ENCODE measurements at places on chromosomes 11 and 22.

- DNase-seq: no peak
These were observed 3.1 kb upstream of the CALCA start for GRCh38 chr11:14975252-14975587.

- DNase-seq: no peak
These were observed 20.1 kb downstream of the OOSP3 start for GRCh38 chr11:59898650-59899049.

- no peak for DNase-seq
These were observed 30.7 kb downstream of the TOM1 start for GRCh38 chr22:35330258-35330861.

DNA sequence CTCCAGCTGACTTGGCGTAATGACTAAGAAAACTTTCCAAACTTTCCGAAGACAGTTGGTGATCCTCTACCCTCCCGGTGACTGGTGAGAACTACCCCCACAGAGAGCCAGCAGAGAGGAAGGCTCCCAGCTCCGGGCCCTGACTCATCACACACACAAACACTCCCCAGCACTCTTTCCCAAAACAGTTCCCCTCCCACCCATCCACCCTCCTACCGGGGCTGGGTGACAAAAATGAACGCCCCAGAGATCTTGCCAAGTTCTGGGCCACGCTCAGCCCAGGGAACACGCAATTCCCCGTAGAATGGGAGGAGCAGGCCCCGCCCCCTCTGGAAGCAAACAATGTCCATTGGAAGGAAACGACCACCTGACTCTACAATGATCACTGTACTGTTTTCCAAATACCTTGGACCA, 21.3 kb upstream of the JAM3 start:
- no peak for DNase-seq

GRCh38 chr22:43110444-43110926, at the start of gene BIK:
Gene BIK (plus strand): TSS chr22:43110750. CDS start chr22:43124023, 13,273 bp downstream.
- no peak for DNase-seq

DNA sequence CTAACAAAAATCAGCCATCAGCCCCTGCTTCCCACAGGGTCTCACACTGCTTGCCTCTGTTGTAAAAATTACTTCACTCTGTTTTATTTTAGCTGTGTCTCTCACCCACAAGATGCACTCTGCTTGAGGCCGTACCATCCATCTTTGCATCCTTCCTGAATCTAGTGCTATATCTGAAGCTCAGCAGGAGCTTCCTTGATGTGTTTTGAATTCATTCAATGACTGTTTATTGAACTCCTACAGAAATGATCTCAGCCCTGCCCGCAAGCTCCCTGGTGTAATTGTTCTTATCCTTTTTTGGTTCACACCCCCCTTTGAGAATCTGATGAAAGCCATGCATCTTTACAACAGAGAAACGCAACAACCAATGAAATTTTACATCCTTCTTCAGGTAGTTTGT, 310.2 kb upstream of the ZC3H12C start:
- no peak for DNase-seq

DNA sequence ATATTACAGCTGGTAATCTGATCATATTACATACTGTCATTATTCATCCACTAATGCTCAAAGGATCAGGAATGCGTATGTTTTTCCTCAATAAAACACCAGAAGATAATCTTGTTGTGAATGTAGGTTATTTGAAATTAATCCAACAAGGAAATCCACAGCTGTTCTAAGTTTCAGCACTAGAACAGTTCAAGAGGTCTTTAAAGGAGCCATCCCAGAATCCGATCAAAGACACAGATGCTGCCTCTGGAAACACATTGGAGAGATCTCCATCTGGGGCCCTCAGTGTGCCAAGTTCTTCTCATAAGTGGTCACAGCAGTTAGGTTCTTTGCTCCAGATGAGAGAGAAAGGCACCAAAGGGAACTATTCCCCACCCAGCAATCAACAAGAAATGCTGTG, 1955.1 kb upstream of the RAG2 start:
- DNase-seq: no peak

- no peak for DNase-seq
These were observed 206.2 kb upstream of the MTMR2 start for GRCh38 chr11:96130061-96130620.

- no peak for DNase-seq
These were observed 8.6 kb downstream of the ARAP1 start for GRCh38 chr11:72743321-72744221.

- DNase-seq: no peak
These were observed 1.1 kb upstream of the KRTAP5-7 start for GRCh38 chr11:71525938-71526495.

DNA sequence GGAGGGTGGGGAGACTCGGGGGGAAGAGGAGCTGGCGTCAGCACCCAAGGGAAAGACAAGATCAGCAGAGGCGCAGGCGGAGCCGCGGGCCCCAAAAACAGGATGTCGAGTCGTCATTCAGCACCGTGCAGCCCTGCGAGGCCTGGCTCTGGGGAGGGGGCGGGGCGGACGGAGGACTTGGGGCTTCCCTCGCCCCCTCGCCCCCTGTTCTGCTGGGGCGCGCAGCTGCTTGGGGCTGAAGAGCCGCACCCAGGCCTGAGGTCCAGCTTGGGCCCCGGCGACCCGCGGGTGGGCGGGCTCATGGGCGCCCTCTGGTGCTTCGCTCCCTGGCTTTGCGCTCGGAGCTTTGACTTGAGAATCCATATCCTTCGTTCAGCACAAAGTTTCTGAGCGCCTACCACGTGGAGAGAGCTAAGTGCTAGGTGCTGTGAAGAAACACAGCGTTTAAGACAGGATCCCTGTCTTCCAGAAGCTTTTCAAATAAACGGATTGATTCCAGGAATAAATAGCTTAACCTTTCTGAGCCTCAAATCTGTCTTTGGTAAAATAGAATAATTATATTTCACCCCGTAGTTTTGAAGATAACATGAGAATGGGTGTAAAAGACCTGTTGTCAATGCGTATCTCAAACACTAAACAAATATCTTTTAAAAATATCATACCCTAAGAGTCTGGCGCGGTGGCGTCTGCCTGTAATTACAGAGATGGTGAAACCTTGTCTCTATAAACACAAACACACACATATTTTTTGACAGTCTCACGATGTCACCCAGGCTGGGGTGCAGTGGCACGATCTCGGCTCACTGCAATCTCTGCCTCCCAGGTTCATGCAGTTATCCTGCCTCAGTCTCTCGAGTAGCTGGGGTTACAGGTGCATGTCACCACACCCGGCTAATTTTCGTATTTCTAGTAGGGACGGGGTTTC, 929 bp upstream of the RHOG start:
- no peak for DNase-seq

GRCh38 chr11:60389279-60389910, 6.9 kb upstream of the MS4A14 start:
- DNase-seq: no peak

DNA sequence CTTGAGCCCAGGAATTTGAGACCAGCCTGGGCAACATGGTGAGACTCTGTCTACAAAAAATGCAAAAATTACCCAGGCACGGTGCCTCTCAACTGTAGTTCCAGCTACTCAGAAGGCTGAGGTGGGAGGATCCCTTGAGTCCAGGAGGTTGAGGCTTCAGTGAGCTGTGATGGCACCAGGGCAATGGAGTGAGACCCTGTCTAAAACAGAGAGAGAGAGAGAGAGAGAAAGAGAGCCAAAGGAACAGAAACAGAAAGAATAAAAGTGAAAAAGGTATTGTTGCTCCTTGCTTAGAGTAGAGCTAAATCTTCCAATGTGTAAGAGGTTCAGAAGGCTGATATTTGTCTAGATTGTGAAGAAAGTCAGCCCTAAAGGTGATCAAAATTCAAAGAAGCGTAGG, 8.9 kb upstream of the ETS1 start:
- no peak for DNase-seq

DNA sequence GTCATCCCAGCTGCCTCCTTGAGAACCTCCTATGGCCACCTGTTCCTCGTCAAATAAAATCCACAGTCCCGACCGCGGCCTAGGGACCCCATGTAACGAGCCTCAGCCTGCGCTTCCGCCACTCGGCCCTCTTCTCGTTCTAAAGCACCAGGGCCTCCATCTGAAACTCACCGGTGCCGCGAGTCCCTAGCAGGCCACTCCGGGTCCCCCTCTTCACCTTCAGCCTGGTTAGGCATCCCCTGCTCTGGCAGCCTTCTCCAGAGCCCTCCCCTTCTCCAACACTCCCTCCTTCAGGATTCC, 2.4 kb upstream of the SSTR3 start:
- no peak for DNase-seq

- DNase-seq: no peak
These were observed 58.8 kb downstream of the MCM5 start for GRCh38 chr22:35458547-35459422.

DNA sequence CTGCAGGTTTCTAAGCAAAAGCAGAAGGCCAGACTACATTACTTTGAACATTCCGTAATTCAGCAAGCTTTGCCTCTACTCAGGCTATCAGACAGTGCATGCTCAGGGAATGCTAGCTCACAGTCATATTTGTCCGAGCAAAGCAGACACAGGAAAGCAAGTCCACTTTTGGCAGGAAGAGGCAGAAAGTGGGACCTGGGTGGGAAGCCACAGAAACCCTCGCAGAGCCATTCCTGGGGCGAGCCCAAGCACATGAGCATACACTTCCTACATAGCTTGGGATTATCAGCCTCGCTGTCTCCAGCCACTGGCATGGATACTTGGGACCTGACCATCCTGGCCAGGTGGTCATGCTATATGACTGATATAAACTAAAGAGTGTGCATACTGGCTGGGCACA, 113.3 kb downstream of the TRIM29 start:
- no peak for DNase-seq

GRCh38 chr11:92295175-92296137, 70.8 kb downstream of the FAT3 start:
- DNase-seq: no peak

- no peak for DNase-seq
These were observed 557 bp downstream of the RANGAP1 start for GRCh38 chr22:41285441-41285819.

DNA sequence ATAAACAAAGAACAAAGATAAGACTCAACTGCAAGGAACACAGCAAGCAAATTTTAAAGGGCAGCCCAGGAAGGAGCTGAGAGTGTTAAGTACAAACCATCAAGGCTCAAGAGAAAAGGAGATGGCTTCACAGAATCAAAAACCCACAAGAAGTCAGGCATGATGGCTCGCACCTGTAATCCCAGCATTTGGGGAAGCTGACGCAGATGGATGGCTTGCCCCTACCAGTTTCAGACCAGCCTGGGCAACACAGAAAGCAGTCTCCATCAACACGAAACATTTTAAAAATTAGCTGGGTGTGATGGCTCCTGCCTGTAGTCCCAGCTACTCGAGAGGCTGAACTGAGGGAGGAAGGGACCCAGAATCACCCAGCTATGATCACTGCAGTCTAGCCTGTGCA, 32.6 kb downstream of the MAPK1 start:
- no peak for DNase-seq

GRCh38 chr11:44577231-44577830, 11.9 kb downstream of the CD82 start:
- no peak for DNase-seq

GRCh38 chr22:40240686-40241085, 63.0 kb downstream of the TNRC6B start:
- DNase-seq: no peak

DNA sequence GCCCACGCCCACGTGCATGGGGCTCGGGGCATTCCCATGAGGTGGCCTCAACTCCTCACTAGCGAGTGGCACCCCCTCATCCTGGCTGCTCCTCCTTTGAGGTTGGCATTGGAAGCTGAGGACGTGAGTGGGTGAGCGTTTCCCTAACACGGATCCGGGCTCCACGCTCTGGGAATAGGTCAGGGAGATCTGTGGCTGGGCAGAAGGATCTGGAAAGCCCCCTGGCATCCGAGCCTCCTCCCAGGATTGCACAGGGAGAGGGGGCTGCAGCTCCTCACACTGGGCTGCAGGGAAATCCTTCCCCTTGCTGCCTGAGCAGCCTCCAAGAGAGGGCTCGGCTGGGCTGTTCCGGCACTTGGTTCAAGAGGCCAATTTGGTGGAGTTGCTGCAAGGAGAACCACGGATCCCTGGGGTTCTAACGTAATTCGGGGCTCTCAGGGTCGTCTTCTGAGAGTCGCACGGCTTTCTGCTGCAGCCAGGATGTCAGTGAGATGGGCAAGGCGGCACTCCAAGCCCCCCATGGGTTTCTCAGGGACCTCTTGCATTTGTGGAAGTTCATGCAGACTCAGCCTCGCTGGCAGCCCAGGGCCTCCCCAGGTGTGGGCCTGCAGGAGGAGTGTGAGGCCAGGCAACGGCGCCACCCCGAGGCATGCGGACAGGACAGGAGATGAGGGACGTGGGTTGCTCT, 1119.0 kb downstream of the BRD1 start:
- DNase-seq: no peak

- no peak for DNase-seq
These were observed 114.9 kb downstream of the ETS1 start for GRCh38 chr11:128472128-128473089.

- no peak for DNase-seq
These were observed 43.6 kb downstream of the UVRAG start for GRCh38 chr11:75858613-75859012.

DNA sequence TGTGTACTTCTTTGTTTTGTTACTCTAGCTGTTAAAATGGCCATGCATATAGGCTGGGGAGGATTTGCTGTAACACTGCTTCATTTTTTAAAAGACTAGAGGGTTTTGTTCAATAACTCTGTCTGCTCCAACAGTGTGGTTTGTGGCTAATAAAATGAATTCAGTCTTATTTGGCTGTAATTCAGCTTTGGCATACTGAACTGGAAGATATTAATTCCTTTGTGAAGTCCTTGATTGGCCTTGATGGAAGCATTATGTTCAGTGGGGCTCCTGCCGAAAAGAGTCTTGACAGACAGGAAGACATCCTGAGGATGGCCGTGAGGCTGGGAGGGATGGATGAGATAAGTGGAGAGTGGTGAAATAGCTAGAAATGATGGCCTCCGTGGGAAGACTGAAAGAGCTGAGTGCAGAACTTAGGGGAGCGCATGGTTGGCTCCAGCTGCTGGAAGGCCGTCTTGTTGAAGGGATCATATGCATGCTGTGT, 44.8 kb upstream of the MYO18B start:
- DNase-seq: no peak

GRCh38 chr22:21025266-21025665, 7.1 kb downstream of the SLC7A4 start:
- DNase-seq: no peak

GRCh38 chr11:80638296-80638695, 1197.5 kb upstream of the TENM4 start:
- DNase-seq: no peak

DNA sequence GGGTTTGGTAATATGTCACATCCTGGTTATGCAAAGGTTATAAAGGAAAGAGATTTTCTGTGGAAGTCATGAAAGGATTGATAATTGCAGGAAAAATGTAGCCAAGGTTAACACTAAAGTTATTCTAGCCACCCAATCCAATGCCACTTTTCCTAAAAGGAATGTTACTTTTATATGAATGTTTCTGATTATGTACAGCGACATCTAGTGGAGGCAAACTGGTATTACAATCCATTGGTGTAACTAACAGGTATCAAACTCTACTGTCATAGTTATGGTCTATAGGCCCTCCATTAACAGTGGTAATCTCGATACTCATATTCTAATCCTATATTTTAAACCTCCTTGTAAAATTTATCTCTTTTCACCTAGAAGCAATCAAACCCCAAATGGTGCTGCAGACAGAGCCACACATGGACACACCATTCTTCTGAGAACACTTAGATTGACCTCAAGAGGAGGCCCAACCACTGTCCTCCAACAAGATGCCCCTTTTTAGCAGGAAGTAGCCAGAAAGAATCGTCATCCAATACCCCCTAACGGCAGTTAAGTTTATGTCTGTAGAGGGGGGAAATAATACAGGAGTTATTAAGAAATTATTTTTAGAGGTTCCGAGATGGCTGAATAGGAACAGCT, 74.9 kb upstream of the RAG2 start:
- DNase-seq: no peak
